OCI-LY7 (cell line): ENCODE measurements at places on chromosomes 7 and 10. TPM values are rescaled to one million over a fixed set of nuclear protein-coding genes. Genes with fewer than 3 reads are reported as not detected.

The OR2A1 gene
- total RNA-seq, result not detected in 2 replicates

The EEPD1 gene
- total RNA-seq, result 6.1 and 8.1 TPM in 2 replicates

The GPR22 gene
- not detected in 2 replicates for total RNA-seq

DNA sequence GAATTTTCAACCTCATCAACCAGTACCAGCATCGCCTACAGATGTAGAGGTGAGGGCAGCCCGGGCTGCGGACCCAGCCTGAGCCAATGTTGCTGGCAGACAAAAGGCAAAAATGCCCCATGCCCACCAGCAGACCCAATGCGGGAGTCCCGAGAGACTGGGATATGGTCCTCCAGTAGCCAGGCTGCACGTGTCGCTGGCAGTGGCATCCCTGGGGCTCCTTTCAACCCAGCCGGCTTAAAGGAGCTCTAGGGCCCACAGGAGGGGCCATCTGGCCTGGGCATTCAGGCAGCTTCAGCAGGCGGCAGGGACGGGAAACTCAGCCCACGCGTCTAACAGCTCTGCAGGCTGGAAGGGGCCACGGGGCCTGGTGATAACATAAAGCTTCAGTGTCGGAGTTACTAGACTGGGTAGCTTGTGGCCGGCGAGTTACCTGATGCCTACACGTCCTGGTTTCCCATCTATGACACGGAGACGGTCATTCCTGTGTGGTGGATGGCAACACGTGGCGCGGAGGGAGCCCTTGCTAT lies 70.7 kb downstream of the PROSER2 start:
- no peak for DNase-seq

DNA sequence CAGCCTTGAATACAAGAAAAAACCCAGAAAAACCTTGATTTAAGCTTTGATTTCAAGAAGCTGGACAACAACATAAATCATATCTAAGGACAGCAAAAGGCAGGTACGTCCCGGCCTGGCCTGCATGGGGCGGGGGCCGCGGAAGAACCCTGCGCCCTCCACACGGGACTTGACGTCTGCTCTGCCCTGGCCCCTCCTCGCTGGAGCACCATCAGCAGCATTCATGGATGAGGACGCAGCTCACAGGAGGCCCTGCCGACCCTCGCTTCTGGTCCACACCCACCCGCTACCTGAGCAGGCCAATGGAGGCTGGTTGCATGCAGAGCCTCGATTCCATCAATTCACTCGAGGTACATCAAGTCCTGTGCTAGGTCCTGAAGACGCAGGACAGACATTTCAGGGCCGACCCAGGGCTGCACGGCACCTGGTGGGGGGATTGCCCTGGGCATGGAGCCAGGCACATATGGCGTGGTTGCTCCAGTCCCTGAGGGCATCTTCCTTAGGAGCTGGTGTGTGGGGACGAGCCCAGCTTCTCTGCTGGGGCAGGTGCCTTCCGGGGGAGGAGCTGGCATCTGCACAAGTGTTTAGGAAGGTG lies 63.1 kb upstream of the NKX6-2 start:
- DNase-seq, result no peak

DNA sequence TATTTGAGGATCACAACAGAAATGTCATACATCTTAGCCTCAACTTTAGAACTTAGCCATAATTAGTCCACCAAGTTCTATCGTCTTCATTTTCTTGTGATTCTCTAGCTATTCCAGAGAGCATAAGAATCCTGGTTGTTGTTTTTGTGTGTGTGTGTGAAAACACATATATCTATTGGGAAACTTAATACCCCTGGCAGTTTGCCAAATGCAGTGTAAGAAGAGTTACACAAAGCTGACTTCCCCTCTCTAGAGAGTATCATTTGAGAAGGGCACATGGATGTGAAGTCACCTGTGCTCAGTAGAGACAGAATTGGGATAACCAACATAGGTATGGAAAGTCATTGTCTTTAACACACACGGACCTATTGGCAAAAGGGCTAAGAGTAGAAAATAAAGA lies 19.3 kb downstream of the FOXI2 start:
- DNase-seq, result no peak

GRCh38 chr7:16063716-16064675 lies 357.3 kb downstream of the CRPPA start:
- DNase-seq, result no peak

DNA sequence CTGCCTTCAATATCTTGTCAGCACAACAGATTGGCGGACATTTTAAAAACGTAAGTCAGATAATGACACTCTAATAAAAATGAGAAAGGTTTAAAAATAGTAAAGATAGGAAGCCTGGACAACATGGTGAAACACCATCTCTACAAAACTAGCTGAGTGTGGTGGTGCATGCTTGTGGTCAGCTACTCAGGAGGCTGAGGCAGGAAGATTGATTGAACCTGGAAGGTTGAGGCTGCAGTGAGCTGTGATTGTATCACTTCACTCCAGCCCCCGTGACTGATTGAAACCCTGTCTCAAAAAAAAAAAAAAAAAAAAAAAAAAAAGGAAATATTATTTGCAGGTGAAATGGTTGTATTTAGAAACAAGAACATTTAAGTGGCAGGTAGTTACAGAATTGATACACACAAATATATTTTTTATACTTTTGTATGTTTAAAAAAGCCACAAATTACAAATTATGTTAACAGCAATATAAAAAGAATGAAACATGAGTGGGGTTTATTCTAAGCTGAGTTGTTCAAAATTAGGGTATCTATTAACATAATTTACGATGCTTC lies 141.9 kb downstream of the ADK start:
- no peak for DNase-seq
